Activated CD4-positive, alpha-beta T cell treated with anti-CD3 and anti-CD28 coated beads, Interleukin-2, amount 10 ng/mL, durations not matched to agents 7 days and 5 days (primary cell): ENCODE measurements at places on chromosomes 5 and 9. TPM values are rescaled to one million over a fixed set of nuclear protein-coding genes. Genes with fewer than 3 reads are reported as not detected.

The DNAJC18 gene
- total RNA-seq: 6.8 TPM

GRCh38 chr9:87568401-87568800, 70.7 kb downstream of the DAPK1 start:
- no peak overlapping the region for H3K4me3 ChIP-seq
- H3K27me3 ChIP-seq: no peaks in the 10 kb centered on the region
- H3K27ac ChIP-seq: no peak overlapping the region
- DNase-seq: no peak
- no peaks in the 10 kb centered on the region for H3K36me3 ChIP-seq

DNA sequence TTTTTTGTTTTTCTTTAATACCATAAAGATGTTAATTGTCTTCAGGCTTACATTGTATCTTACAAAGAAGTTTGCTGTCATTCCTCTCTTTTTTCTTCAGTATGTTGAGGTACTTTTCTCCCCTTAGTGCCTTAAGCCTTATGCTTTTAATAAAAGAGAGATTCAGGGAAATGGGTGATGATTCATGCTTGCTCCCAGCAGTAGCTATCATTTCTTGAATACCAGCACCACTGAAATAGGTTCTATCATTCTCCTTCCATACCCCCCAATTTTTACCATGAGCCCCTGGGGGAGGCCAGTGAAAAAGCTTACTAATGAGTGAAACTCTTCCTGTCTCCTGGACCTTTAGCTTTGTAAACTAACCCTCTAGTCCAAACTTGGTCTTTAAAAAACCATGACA, 165.0 kb downstream of the FBXL7 start:
- no peaks in the 10 kb centered on the region for H3K36me3 ChIP-seq
- DNase-seq: no peak
- H3K27me3 ChIP-seq: no peaks in the 10 kb centered on the region
- H3K4me1 ChIP-seq: no peaks in the 10 kb centered on the region
- no peak overlapping the region for H3K4me3 ChIP-seq

The PCDHGB7 gene
- total RNA-seq: not detected

The SPINK13 gene
- not detected for total RNA-seq

The DNLZ gene
- 13.1 TPM for total RNA-seq

- H3K36me3 ChIP-seq: no peaks in the 10 kb centered on the region
- peaks cover 36% of the 10 kb centered on the region for H3K27me3 ChIP-seq
- H3K4me1 ChIP-seq: peaks cover 3% of the 10 kb centered on the region
These were observed 9.2 kb upstream of the EGFL7 start for GRCh38 chr9:136653323-136654079.

The ZBTB34 gene
- total RNA-seq: 8.3 TPM

The TCF7 gene
- total RNA-seq: 271 TPM

GRCh38 chr5:160311491-160312133, 752 bp downstream of the CCNJL start:
- H3K27ac ChIP-seq: no peak overlapping the region
- peaks cover 64% of the 10 kb centered on the region for H3K27me3 ChIP-seq
- H3K4me3 ChIP-seq: peak overlapping the region; percentile 31
- DNase-seq: no peak
- no peaks in the 10 kb centered on the region for H3K36me3 ChIP-seq
- H3K4me1 ChIP-seq: peaks cover 14% of the 10 kb centered on the region

The NTNG2 gene
- total RNA-seq: 5.4 TPM

- DNase-seq: peak; percentile 31
- H3K4me1 ChIP-seq: no peaks in the 10 kb centered on the region
- H3K36me3 ChIP-seq: no peaks in the 10 kb centered on the region
- no peak overlapping the region for H3K27ac ChIP-seq
These were observed 291.8 kb upstream of the DAB2 start for GRCh38 chr5:39716532-39717028.

DNA sequence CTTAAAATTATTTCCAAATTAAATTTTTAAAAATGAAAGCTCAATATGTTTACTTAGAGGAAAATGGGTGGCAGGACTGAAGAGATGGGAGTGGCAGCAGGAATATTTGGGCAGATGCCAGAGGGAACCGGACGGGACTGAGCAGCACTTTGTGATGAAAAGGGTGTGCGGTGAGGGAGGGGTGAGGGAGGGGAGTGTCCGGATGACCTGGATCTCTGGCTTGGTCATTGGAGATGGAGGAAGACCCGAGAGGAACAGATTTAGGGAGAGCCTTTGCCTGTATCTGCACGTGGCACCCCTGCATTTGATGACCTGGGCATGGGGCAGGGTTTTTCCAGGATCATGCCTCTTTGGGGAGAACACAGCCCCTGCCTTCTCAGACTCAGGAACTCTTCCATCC, 201.1 kb upstream of the MVB12B start:
- no peak for DNase-seq
- H3K36me3 ChIP-seq: no peaks in the 10 kb centered on the region
- H3K4me3 ChIP-seq: no peak overlapping the region
- peaks cover 14% of the 10 kb centered on the region for H3K27me3 ChIP-seq
- no peak overlapping the region for H3K27ac ChIP-seq

The ANKRD33B gene
- 3.7 TPM for total RNA-seq

DNA sequence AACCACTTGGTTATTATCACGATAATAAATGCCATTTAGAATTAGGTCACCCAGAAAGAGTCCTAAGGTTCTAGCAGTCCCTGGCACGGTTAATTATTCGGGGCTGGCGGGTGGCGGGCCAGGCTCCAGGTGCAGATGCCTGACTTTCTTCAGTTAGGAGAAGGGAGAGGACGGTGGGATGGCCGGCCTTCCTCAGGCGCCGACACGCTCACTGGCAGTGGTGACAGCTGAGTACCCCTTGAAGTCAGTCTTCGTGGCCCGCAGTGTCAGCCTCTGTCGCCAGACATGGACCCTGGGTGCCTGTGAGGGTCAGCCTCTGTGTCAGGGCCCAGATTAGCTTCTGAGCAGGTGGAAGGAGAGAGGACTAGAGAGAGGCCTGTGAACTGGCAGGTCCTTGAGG, 21.1 kb upstream of the EXOC3 start:
- peak overlapping the region; percentile 21 for H3K27ac ChIP-seq
- DNase-seq: no peak
- no peaks in the 10 kb centered on the region for H3K27me3 ChIP-seq

- H3K27me3 ChIP-seq: no peaks in the 10 kb centered on the region
- H3K4me1 ChIP-seq: peaks cover 18% of the 10 kb centered on the region
- peak; percentile 45 for DNase-seq
- no peaks in the 10 kb centered on the region for H3K36me3 ChIP-seq
These were observed 74.4 kb downstream of the SLC28A3 start for GRCh38 chr9:84266087-84266561.

- H3K27ac ChIP-seq: no peak overlapping the region
- no peaks in the 10 kb centered on the region for H3K27me3 ChIP-seq
- no peak for DNase-seq
- H3K36me3 ChIP-seq: no peaks in the 10 kb centered on the region
- H3K4me3 ChIP-seq: no peak overlapping the region
These were observed 158.6 kb downstream of the BAAT start for GRCh38 chr9:101226161-101226560.

- peaks cover 8% of the 10 kb centered on the region for H3K36me3 ChIP-seq
- no peak for DNase-seq
- H3K4me1 ChIP-seq: peaks cover 16% of the 10 kb centered on the region
- H3K4me3 ChIP-seq: peak overlapping the region; percentile 75
These were observed 655 bp downstream of the TOR4A start for GRCh38 chr9:137278061-137278701.

- H3K27ac ChIP-seq: no peak overlapping the region
- no peaks in the 10 kb centered on the region for H3K36me3 ChIP-seq
- no peak overlapping the region for H3K4me3 ChIP-seq
- no peaks in the 10 kb centered on the region for H3K27me3 ChIP-seq
- DNase-seq: no peak
These were observed 420.1 kb upstream of the MEF2C start for GRCh38 chr5:89303033-89303480.

The HSD17B3 gene
- not detected for total RNA-seq

DNA sequence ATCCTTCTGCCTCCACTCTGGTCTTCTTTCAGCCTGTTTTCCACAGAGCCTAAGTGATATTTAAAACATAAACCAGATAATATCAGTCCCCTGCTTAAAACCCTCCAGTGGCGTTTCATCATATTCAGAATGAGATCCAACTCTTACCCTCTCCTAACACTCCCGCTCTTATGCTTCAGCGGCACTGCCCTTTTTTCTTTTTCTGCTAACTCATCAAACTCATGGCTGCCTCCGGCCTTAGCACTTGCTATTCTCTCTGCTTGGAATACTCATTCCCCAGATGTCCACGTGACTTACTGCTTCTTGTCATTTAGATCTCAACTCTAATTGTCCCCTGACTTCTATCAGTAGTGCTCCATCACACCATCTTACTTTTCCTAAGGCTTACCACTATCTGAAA, 73.6 kb downstream of the PIP5K1B start:
- H3K4me1 ChIP-seq: peaks cover 5% of the 10 kb centered on the region
- no peak for DNase-seq
- no peak overlapping the region for H3K27ac ChIP-seq
- H3K4me3 ChIP-seq: no peak overlapping the region

The TLE1 gene
- total RNA-seq: 0.37 TPM

The IL17B gene
- total RNA-seq: not detected

DNA sequence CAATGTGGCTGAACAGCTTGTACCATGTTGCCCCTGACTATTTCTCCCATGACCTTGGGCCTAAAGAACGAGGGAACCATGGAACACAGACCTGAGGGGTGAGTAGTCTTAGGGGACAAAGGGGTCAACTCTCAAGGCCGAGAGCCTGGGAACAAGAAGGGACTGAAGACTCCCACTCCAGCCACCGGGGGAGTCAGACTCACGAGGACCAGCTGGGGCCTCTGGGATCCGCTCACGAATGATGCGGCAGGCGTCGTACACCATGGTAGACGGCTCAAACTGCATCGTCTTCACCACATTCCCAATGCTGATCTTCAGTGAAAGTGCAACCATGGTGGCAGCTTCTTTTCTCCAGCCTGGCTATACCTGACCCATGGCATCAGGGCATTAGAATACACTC, 6.6 kb downstream of the TLN1 start:
- H3K27ac ChIP-seq: no peak overlapping the region
- no peak for DNase-seq
- H3K4me3 ChIP-seq: no peak overlapping the region
- H3K27me3 ChIP-seq: no peaks in the 10 kb centered on the region

- H3K36me3 ChIP-seq: no peaks in the 10 kb centered on the region
- DNase-seq: no peak
- H3K4me3 ChIP-seq: no peak overlapping the region
- peak overlapping the region; percentile 13 for H3K27ac ChIP-seq
These were observed 59.5 kb upstream of the GGTA1 start for GRCh38 chr9:121559183-121559582.

GRCh38 chr5:113371721-113372196, 63.0 kb downstream of the TSSK1B start:
- H3K36me3 ChIP-seq: peaks cover 2% of the 10 kb centered on the region
- H3K27me3 ChIP-seq: peaks cover 26% of the 10 kb centered on the region
- peaks cover 15% of the 10 kb centered on the region for H3K4me1 ChIP-seq
- no peak overlapping the region for H3K4me3 ChIP-seq
- no peak for DNase-seq

The LVRN gene
- total RNA-seq: not detected

DNA sequence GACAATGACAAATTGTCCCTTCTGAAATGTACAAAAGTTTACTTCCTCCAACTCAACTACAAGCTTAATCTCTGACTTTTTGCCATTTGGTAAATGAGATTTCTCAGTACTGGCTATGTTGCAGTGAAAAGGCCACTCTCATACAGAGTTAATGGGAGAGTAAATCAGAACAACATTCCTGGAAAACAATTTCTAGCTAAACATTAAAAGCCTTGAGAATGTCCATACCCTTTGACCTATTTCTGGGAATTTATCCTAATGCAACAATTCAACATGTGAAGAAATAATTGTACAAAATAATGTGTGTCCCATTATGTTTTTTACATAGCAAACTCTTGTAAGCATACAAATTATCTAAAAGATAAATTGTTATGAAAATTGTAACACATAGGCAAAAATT, 56.3 kb upstream of the SPEF2 start:
- H3K36me3 ChIP-seq: no peaks in the 10 kb centered on the region
- peaks cover 4% of the 10 kb centered on the region for H3K27me3 ChIP-seq
- H3K4me1 ChIP-seq: no peaks in the 10 kb centered on the region
- DNase-seq: no peak

DNA sequence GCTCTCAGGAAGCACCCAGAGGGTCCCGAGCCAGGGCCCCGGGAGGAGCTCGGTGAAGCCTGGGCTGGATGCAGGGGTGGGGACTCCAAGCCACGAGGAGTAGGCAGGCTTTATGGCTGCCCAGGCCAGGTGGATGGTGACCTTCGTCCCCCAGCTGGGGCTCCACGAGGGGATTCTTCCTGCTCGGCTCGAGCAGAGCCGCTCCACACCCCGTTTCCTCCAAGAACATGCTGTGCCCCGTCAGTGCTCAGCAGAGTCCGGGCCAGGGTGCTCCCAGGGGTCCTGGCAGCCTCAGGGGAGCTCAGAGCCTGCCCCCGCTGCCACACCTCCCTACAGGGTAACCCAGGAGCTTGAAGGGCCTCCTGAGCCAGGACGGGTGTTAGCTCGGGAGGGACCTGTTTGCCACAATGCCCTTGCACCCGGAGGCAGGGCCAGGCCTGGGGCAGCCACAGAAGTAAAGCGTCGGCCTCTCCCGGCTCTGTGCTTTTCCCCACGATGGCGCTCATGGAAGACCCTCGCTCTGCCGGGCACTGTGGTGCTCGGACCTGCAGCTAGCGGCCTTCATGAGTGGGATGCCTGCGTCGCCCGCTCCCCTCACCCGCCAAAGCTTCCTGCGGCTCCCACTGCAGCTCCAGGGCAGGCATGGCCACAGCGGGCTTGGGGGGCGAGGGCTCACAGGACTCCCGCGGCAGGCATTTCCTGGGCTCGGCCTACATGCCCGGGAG, 86.8 kb downstream of the KCNT1 start:
- no peak overlapping the region for H3K27ac ChIP-seq
- no peaks in the 10 kb centered on the region for H3K4me1 ChIP-seq
- no peaks in the 10 kb centered on the region for H3K36me3 ChIP-seq
- no peak overlapping the region for H3K4me3 ChIP-seq
- no peak for DNase-seq

The APBA1 gene
- total RNA-seq: 1.6 TPM

The EQTN gene
- not detected for total RNA-seq

- no peak for DNase-seq
- H3K4me3 ChIP-seq: no peak overlapping the region
- H3K27me3 ChIP-seq: no peaks in the 10 kb centered on the region
- peaks cover 17% of the 10 kb centered on the region for H3K36me3 ChIP-seq
- H3K27ac ChIP-seq: no peak overlapping the region
These were observed 4.5 kb downstream of the ST6GALNAC4 start for GRCh38 chr9:127912296-127912695.

GRCh38 chr5:104421431-104421830, 858.8 kb upstream of the NUDT12 start:
- H3K36me3 ChIP-seq: no peaks in the 10 kb centered on the region
- H3K4me1 ChIP-seq: no peaks in the 10 kb centered on the region
- H3K27me3 ChIP-seq: no peaks in the 10 kb centered on the region
- no peak overlapping the region for H3K4me3 ChIP-seq

DNA sequence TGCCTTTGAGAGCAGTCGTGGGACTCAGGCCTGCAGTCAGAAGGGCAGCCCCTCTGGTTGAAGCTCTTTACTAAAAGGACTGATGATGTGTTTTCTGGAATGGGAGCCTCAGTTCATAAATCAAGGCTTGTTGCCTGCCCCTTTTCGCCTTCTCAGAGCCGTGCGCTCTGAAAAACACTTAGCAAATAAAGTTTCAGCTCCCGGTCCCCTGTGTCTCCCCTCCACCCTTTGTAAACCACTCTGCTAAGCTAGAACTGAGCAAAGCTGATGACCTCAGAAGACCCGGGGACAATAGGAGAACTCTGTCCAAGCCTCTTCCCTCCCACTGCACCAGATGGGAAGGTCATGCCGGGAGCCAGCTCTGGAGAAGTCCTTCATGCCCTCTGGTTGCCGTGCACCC, 39.3 kb upstream of the ADRA1B start:
- H3K4me3 ChIP-seq: no peak overlapping the region
- H3K27me3 ChIP-seq: peaks cover 4% of the 10 kb centered on the region
- no peaks in the 10 kb centered on the region for H3K4me1 ChIP-seq
- no peak for DNase-seq
